ENCODE measurements at places on chromosomes 7 and 10.

- DNase-seq: peak; percentile 26
Measured at GRCh38 chr10:128570319-128570995, 444.2 kb upstream of the MKI67 start.

- DNase-seq: no peak
Measured at GRCh38 chr7:100829150-100829716, 1.9 kb upstream of the EPHB4 start.

DNA sequence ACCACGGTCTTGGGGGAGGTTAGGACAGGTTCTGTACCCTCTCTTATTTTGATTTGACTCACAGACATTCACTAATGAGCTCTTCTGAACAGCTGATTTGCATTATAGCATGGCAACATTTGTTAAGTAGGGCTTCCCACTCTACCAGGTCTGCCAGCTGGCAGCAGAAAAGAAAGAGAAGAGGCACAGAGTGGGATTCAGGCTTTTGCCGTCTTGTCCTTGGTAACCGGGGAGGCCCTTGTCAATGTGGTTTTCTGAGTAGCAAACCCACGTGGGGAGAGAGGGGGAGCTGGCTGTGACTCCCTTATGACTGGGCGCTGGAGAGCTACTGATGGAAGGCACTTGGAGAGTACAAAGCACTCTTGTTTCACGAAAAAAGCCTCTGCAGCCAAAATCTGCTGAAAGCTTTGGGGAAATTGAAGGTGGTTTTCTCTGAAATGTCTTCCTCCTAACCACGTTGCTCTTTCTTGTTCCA is 355.3 kb upstream of the GALNT17 start:
- no peak for DNase-seq

GRCh38 chr7:128409596-128410450 is at the start of gene IMPDH1:
Gene IMPDH1 (minus strand): TSS chr7:128409982. CDS start chr7:128409901, 81 bp downstream.
- DNase-seq: peak; percentile 90

DNA sequence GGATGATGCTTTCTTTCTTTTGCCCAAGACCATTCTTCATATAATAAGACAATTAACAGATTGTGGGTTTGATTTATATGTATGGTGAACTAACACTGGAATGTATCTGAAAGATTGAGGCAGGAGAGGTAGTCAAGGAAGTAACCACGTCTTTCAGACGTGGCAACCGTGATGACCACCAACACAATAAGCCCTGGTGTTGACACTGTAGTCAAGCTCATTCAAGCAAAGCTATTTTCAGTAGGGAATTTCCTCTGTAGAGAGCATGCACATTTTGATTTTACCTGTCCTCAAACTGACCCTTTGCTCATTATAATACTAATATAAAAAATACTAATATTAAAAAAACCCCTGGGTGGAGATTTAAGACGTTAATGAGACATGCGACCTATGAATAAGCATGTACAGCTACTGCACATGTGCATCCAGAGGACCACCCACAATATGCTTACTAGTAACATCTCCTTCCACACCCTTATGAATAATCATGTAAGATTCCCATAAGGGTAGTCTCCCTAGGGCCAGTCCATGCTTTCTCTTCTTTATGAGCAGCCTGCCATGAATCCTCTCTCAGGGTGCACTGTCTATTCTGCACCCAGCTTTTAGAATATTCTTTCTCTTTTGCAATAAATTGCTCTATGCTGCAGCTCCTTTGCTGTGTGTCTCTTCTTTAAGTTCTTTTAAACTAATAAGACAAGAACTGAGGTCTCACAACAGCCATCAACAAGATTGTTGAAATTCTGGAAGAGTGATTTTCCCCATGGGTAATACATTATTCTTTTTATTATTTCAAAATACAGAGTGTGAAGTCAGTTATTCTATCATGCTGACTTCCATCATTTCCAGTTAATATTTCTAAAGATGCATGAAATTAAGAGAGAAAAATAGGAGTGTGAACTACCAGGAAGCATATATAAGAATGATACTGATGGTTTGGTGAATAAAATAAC is 151.3 kb upstream of the NPVF start:
- DNase-seq: no peak

DNA sequence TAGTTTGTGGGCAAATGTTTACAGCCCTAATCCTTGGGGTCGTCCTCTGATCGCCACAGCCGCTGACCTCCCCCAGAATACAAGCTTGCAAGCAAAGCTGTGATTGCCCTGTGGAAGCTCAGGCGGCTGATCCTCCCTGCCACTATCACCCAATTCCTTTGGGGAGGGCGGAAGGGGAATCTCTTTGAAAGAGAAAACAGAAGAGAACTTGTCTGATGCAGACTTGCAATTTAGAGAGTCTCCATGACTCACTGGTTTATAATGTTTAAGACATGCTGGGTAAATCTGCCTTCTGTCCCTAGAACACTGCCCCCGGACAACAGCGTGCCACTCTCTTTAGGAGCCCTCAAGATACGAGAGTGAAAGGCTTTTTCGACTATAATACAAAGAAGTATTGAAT is 75.5 kb downstream of the NRP1 start:
- DNase-seq: peak; percentile 40

DNA sequence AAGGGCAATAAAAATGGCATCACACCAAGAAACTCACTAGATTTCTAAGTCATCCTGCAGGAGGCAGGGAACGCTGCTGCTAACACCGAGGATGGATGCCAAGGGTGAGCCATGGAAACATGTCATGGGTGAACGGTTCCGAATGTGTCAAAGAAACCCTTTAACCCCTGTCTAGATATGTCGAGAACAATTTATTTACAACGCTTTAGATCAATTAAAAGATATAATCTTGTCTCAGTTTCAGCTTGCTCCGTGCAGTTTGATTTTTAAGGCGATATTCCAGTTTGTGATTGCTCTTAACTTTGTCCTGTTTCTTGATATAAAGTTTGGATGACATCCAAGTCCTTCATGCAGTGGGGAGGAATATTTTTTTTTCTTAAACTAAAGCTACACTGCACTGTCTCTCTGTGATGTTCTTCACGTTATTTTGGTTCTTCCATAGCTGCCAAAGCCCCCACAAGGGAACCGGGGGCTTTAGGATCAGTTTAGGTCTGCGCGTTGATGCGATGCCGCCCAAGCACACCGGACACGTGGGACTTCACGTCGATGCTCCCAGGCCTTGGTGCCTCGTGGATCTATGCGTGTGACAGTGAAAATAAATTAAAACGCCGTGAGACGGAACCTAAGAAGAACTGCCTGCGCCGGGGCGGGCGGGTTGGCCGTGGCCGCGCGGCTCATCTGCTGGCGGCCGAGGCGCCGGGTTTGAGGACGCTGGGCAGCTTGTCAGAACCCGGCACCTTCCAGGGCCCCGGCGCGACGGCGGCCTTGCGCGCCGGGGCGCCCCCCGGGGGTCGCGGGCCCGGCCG is 220.3 kb downstream of the PHTF2 start:
- DNase-seq: peak; percentile 84

- DNase-seq: no peak
Measured at GRCh38 chr10:77241350-77241725, 396.3 kb downstream of the KCNMA1 start.

DNA sequence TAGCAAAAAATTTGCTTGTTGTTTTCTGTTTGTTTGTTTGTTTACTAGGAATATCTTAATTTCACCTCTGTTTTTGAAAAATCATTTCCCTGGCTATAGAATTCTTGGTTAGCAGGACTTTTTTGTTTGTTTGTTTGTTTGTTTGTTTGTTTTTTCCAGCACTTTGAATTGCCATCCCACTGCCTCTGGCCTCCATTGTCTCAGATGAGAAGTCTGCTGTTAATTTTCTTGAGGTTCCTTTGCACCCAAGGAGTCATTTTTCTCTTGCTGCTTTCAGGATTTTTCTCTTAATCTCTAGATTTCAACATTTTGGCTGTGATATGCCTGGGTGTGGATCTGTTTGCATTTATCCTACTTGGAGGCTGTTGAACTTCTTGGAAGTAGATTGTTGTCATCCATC is 105.7 kb downstream of the FOXL3 start:
- no peak for DNase-seq

- no peak for DNase-seq
Measured at GRCh38 chr7:8178353-8178752, 83.6 kb downstream of the ICA1 start.

DNA sequence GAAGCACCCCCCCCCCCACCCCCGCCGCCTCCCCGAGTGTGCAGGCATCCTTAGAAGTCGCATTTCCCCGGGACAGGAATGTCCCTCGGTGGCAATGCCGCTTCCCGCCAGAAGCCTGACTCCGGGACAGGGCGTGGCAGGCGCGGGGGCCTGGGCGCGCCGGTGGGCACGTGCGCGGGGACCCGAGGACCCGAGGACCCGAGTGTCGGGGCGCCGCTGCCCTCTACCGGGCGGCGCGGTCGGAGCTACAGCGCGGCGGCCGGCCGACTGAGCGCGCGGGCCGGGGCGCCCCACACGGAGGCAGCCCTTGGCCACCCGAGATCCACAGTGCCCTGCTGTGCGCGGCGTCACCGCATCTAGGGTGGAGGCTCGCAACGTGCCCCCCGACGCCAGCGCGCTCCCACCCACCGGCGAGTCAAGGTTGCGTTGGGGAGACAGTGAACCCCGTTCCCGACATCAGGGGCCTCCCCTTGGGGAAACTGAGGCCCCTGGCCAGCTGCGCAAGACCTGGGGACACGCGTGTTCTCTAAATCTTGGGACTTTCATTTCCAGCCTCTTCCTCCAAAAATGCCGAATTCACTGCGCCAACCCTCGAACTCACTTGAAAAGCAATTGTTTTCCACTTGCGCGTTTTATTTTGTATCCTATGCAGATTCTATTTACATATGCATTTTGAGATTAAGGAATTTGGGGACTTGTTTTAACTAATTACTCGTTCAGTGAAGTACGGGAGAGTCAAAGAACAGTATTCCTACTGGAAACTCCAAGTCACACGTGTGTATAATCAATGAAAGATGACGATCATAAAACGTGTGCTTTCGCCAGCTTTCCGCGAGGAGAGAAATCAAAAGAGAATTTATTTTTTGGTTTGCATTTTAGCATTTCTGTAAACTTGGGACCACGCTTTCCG is 3.1 kb upstream of the CUX1 start:
- DNase-seq: peak; percentile 84

GRCh38 chr7:108358553-108358952 is 97.7 kb downstream of the NRCAM start:
- peak; percentile 87 for DNase-seq

DNA sequence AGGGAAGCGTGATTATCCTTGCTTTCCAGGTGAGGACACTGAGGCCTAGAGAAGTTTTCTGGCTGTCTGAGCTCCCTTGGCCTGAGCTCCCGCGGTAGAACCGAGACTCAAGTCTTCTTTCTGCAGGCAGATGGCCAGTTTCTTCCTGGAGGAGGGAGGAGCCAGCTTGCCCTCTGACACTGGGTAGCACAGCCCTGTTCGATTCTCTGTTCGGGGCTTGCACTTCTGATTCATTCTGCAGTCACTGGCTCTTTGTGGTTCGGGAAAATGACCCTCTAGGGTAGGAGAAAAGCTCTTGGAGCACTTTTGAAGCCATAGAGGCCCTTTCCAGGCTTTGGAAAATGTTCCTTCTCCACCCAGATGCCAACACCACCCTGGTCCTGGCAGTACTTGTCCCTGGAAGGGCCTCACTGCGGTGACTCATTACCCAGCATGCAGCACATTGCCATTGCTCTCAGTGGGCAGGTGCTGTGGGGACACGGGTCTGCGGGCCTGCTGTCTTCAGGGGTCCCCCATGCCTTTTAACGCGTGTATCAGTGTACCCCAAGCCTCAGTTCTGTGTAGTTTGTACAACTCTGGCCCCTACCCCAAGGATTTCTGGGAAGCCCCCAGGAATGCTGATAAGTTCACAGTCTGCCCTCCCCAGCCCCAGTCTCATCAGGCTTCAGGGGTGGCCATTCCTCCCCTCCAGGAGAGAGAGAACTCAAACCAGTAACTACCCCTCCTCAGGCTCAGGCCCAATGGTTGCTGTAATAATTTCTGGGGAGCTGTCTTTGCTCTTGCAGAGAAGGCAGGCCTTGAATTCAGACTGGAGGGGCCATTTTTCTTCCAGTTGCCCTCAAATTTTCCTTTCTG is 11.9 kb downstream of the CHST3 start:
- peak; percentile 47 for DNase-seq

DNA sequence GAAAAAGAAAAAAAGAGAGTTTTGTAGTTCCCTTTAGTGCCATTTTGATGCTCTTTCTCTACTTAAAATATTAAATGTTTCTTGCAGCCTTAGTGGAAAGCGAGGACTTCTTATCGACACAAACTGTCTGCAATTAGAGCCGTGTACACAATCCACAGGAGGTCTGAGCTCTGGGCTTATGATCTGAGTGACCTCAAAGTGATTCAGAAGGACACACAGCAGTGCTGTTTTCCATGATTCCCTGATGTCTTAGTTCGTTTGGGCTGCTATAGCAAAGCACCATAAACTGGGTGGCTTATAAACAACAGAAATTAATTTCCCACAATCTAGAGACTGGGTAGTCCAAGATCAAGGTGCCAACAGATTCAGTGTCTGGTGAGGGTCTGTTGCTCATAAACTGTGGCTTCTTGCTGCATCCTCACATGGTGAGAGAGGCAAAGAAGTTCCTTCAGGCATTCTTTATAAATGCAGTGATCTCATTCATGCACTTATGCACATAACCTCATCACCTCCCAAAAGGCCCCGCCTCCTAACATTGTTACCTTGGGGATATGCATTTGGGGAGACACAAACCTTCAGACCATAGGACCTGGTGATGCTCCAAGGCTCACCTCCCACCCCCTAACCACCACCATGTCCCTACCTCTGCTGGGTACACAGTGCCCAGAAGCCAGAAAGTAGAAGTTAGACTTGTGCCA is 204.5 kb upstream of the GHITM start:
- DNase-seq: no peak

DNA sequence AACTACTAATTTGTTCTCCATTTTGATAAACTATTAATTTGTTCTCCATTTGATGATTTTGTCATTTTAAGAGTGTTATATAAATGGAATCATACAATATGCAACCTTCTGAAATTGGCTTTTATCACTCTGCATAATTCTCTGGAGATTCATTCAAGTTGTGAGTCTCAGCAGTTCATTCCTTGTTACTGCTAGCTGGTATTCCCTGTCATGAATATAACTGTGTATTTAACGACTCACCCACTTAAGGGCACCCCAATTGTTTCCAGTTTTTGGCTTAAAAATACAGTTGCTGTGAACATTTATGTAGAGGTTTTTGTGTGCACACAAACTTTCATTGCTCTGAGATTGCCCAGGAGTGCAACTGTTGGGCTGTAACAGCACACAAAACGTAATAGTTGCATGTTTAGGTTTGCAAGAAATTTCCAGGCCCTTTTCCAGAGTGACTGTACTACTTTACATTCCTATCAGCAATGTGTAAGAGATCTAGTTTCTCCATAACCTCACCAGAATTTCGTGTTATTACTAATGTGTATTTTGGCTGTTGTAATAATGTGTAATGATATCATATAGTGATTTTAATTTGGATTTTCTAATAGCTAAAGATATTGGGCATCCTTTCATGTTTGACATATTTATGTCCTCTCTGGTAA is 153.2 kb upstream of the ADCY1 start:
- peak; percentile 65 for DNase-seq
